ENCODE measurements at places on chromosomes 7 and 10.

GRCh38 chr10:3224241-3224640 is 51.7 kb upstream of the PITRM1 start:
- no peak for DNase-seq

DNA sequence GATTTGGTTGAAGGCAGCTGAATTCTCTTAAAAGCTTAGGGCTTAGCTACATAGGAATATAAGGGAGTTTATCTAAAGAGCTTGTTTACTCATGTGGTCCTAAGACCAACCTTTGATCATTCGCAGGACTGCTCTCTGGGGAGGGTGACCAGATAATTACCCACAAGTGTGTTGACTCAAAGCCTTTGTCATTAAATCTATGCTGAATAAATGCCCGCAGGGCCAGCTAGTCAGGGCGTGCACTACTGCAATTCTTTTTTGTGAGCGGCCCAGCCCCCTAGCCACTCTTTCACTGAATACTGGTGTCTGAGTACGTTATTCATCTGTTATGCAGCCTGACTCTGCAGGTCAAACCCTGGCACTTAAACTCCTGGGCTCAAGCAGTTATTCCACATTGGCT is 69.6 kb downstream of the AKAP9 start:
- DNase-seq, result no peak

GRCh38 chr10:13613519-13613918 is 26.8 kb downstream of the PRPF18 start:
- no peak for DNase-seq

- DNase-seq, result no peak
Observed at GRCh38 chr7:155991470-155991869, 179.2 kb upstream of the SHH start.

GRCh38 chr7:117036053-117036669 is 82.9 kb downstream of the ST7 start:
- DNase-seq, result no peak

DNA sequence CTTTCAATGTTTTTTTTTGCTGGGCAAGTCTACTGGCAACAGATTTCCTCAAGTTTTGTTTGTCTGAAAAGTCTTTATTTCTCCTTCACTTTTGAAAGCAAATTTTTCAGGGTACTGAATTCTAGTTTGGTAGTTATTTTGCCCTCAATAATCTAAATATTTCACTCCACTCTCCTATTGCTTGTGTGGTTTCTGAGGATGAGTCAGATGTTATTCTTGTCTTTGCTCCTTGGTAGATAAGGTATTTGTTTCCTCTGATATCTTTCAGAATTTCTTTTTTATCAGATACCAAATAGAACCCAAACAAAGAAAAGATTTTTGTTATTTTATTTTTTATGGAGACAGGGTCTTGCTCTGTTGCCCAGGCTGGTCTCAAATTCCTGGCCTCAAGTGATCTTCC is 99.2 kb upstream of the MALRD1 start:
- DNase-seq, result no peak

DNA sequence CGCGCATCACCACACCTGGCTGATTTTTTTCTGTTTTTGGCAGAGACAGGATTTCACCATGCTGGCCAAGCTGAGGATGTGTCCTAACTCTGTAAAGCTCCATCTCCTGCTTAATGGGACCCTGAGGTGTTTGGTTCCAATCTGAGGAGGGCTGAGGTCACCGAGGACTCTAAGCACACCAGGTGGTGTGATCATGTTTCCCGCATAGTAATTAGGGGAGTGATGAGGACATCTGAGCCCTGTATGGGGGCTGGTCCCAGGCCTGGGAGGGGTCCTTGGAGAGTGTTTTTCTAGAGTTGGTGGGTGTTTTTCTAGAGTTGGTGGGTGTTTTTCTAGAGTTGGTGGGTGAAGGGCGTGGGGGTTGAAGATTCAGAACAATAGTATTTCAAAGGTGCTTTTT is 3.0 kb upstream of the ABHD11 start:
- DNase-seq, result no peak

DNA sequence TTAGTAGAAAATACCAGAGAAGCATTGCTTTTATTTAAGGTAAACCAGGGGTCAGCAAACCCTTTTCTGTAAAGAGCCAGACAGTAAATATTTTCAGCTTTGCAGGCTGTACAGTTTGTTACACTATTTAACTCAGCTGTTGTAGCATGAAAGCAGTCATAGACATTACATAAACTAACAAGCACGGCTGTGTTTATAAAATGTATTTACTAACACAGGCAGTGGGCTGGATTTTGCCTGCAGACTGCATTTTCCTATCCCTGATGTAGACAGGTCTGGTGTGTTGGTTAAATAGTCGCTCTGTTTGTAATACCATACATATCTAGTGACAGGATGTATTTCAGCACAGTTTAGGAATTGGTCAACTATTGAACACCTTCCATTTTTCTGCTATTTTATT is 129.3 kb downstream of the ST7 start:
- no peak for DNase-seq

GRCh38 chr7:69801729-69802682 is 203.7 kb downstream of the AUTS2 start:
- DNase-seq, result no peak

GRCh38 chr7:40230101-40230500 is 95.3 kb downstream of the SUGCT start:
- no peak for DNase-seq

GRCh38 chr7:107530751-107531150 is 33.0 kb downstream of the COG5 start:
- DNase-seq, result no peak

- peak; percentile 12 for DNase-seq
Observed at GRCh38 chr10:122062831-122063674, 74.1 kb downstream of the TACC2 start.

GRCh38 chr7:11648980-11649379 is 183.0 kb downstream of the THSD7A start:
- no peak for DNase-seq

DNA sequence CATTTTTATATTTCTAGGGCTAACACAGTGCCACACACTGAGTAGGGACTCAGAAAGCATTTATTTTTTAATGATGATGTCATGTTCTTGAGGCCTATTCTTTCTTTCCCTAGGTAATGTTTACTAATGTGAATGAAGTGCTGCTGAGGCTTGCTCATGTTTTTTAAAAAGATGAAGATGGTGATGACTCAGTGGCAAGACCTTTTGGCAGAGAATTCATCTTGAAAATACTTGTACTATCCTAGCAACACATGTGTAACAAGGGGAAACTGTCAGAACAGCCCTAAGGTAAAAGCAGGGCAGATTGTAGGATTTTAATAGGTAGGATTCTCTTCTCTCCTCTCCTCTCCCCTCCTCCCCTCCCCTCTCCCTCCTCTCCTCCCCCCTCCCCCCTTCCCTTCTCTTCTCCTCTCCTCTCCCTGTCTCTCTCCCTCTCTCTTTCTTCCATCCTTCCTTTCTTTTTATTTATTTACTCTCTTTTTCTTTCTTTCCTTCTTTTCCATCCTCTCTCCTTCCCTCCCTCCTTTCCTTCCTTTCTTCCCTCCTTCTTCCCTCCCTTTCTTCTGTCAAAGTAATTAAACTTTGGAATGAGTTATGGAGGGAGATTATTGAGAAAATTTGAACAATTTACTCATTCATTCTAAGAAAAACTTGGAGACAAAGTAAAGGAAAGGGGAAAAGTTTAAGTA is 75.3 kb downstream of the ZNF92 start:
- DNase-seq, result no peak

- no peak for DNase-seq
Observed at GRCh38 chr10:36531621-36532020, 593.8 kb upstream of the ANKRD30A start.

- no peak for DNase-seq
Observed at GRCh38 chr7:141150465-141150864, 76.6 kb downstream of the TMEM178B start.

GRCh38 chr7:3927446-3928110 is 626.5 kb downstream of the SDK1 start:
- no peak for DNase-seq

GRCh38 chr7:149882248-149883047 is 8.7 kb downstream of the ATP6V0E2 start:
- no peak for DNase-seq

GRCh38 chr7:26551740-26552139 is 260.1 kb downstream of the SNX10 start:
- no peak for DNase-seq

- DNase-seq, result no peak
Observed at GRCh38 chr10:102262744-102263370, 17.5 kb downstream of the GBF1 start.

GRCh38 chr7:31251441-31251840 is 89.1 kb downstream of the NEUROD6 start:
- DNase-seq, result no peak

GRCh38 chr7:104126411-104126841 is 81.4 kb downstream of the ORC5 start:
- DNase-seq, result no peak

- DNase-seq, result no peak
Observed at GRCh38 chr7:53602817-53603418, 567.5 kb downstream of the POM121L12 start.

GRCh38 chr7:136925044-136925443 is 56.6 kb downstream of the CHRM2 start:
- DNase-seq, result no peak

DNA sequence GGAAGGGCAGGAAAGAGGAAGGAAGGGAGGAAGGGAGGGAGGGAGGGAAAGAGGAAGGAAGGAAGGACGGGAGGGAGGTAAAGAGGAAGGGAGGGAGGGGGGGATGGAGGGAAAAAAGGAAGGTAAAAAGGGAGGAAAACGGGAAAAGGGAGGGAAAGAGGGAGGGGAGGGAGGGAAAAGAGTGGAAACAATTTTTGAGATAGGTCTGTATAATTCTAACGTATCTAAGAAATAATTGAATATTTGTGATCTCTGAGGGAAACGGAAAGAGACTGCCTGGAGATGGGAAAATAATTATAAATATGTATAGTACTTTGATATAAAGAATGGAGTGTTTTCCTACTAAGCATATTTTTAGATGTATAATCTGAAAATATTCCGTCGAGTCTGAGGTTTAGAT is 158.2 kb upstream of the FOXK1 start:
- no peak for DNase-seq

DNA sequence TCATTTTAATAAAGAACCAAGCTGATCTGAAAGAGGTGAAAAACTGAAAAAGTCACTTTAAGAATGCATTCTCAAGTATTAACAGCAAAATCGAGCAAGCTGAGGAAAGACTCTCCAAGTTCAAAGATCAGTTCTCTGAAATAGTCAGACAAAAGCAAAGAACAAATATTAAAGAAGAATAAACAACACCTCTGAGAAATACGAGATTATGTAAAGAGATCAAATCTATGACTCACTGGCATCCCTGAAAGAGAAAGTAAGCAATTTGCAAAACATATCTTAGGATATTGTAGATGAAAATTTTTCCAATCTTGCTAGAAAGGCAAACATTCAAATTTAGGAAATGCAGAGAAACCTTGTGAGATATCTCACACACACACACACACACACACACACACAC is 138.4 kb upstream of the HGF start:
- DNase-seq, result no peak

DNA sequence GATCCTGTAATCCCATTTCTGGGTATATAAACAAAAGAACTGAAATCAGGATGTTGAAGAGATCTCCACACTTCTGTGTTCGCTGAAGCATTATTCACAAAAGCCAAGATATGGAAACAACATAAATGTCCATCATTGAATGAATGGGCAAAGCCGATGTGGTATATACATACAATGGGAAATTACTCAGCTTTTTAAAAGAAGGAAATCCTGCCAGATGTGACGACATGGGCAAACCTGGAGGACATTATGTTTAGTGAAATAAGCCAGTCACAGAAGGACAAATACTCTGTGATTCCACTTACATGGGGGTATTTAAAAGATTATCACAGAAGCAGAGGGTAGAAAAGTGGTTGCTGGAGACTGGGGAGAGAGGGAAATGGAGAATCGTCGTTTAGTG is 23.9 kb upstream of the FAM107B start:
- no peak for DNase-seq

- DNase-seq, result no peak
Observed at GRCh38 chr7:155360495-155361345, 63.0 kb downstream of the INSIG1 start.

DNA sequence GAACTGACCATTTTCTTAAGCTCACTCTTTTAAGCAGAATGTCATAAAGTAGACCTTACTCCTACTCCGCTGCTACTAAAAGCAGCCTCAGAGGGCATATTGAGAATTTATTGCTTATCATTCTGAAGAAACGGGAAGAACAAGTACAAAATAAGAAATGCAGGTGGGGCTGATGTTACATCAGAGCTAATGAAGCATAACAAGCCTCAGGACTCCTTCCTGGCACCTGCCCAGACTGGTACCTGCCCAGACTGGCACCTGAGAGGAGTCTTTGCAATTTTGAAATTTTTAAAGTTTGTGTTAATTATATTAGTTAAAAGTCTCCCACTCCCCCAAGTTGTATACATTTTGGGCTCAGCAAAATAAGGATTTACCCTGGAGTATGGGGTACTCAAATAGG is 162.4 kb downstream of the SEMA3E start:
- no peak for DNase-seq

GRCh38 chr7:152760854-152761748 is 1.5 kb downstream of the ACTR3B start:
- no peak for DNase-seq

GRCh38 chr10:128367807-128368206 is 241.6 kb upstream of the MKI67 start:
- no peak for DNase-seq

GRCh38 chr7:121002-121785 is 71.2 kb upstream of the FAM20C start:
- no peak for DNase-seq

DNA sequence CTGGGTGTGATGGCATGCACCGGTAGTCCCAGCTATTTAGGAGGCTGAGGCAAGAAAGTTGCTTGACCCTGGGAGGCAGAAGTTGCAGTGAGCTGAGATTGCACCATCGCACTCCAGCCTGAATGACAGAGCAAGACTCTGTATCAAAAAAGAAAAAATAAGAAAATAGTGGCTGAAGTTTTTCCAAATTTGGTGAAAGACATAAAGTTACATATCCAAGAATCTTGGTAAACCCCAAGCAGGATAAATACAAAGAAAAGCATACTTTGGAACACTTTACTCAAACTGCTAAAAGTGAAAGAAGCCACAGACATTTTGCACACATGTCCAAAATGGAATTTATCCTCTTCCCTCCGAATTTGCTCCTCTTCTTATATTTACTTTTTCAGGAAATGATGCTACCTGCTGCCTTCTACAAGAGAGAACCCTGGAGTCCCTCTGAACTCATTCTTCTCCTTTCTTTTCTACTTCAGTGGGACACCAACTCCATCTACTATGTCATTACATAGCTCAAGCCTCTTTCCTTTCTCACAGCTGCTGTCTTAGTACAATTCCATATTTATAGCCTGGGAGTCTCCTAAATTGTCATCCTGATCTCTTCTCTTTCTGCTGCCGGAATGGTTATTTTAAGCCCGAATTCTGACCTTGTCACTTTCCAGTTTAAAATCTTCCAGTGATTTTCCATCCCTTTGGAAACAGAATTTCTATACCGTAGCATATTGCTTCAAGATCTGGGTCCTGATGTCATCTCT is 17.3 kb upstream of the SMNDC1 start:
- DNase-seq, result no peak
